Adrenal gland (tissue), 19 donors: ENCODE measurements at places on chromosomes 6 and 20.
A peak's percentile ranks its signal among the peaks of the same experiment; 100 is the strongest.

DNA sequence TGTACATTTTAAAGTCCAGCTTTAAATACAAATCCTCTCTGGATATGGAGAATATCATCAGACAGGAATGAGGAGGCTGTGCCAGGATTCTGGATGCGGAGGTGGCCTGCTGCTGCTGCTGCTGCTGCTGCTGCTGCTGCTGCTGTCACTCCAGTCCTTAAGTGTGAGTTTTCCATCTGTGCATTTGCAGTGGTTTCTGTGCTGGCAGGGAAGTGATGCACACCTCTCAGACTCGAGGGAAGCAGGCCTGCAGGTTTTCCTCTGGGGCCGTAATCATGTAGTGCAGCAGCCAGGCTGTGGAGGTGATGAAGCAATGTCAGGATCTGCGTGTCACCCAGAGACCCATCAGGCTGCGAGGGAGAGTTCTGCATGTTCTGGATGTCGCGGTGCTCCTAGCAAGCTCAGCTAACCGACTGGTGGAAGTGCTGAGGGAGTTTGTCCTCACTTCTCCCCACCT is 32.0 kb downstream of the CFAP61 start:
- DNase-seq = no peak

DNA sequence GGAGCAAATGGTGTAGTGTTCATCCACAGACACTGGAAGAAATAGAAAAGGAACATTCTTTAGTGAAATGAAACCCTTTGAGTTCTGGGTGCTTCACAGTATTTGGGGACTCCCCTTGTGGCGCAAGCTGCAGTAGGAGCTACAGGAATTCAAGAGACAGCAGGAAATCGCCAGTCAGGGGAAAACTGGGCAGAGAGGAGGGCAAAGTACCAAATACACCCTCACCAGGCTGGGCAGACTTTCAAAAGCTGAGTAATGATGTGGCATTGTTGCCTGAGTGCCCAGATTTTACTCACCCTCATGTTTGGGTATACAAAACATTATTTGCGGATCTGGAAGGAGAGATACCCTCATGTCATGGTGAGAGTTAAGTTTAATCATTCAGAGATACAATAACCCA is 97.9 kb downstream of the SOD2 start:
- DNase-seq = peak; percentile 12

- no peak for DNase-seq
Observed at GRCh38 chr6:52152711-52153160, 33.4 kb upstream of the IL17A start.

GRCh38 chr6:30917487-30917886 is 3.4 kb downstream of the VARS2 start:
- no peak for DNase-seq

GRCh38 chr20:56974499-56975250 is 291.8 kb downstream of the BMP7 start:
- DNase-seq = peak; percentile 46

GRCh38 chr6:134173366-134173725 is 120.9 kb upstream of the SLC2A12 start:
- DNase-seq = no peak

DNA sequence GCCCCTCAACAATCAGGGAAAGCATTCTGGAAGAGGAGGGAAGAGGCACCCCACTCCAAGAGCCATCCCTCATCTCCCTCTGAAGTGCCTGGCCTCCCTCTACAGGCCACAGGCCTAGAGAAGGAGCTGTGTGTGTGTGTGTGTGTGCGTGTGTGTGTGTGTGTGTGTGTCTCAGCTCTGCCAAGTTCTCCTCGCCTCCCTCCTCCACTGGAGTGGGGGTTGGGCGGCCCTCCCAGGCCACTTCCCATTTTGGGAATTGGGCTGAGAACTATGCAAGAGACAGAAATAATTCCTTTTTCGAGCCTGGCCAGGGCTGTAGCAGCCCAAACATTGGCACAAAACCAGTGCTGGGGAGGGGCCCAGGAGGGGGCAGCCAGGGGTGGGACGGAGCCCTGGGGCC is 35.7 kb downstream of the KCNB1 start:
- DNase-seq = peak; percentile 34

GRCh38 chr6:2029130-2029794 is 216.1 kb downstream of the GMDS start:
- no peak for DNase-seq

- DNase-seq = no peak
Observed at GRCh38 chr6:75103431-75103830, 102.4 kb downstream of the COL12A1 start.

DNA sequence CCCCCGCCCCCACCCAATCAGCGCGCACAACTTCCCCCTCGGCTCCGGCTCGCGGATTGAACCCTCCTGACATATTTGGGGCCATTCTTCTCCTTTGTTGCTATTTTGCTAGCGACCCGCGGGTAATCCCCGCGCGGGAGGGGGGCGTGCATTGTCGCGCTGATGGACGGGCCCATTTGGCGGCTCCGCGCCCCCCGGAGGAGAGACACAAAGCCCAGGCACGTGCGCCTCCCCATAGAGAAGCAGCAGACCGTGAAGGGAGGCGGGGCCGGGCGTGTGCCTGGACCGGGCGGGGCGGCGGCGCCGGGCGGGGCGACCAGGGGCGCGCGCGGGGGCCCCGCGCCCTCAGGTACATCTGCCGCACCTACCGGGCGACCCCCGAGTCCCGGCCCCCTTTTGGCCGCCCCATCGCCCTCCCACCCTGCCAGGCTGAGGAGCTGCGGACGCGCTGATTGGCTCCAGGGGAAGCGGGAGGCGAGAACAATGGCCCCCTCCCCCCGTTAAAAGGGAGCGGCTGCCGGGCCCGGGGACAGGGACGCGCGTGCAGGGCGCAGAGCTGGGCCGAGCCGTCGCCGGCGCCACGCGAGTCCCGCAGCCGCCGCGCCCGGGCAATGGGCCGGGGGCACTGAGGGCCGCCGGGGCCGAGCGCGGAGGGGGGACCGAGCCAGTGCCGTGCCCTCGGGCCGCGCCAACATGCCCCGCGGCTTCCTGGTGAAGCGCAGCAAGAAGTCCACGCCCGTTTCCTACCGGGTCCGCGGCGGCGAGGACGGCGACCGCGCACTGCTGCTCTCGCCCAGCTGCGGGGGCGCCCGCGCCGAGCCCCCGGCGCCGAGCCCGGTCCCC is at the start of gene INSM1:
INSM1 (plus strand) TSS at position 530 of the 843 bp plus-strand sequence; CDS start at position 694, 164 bp downstream.
- no peak for DNase-seq

DNA sequence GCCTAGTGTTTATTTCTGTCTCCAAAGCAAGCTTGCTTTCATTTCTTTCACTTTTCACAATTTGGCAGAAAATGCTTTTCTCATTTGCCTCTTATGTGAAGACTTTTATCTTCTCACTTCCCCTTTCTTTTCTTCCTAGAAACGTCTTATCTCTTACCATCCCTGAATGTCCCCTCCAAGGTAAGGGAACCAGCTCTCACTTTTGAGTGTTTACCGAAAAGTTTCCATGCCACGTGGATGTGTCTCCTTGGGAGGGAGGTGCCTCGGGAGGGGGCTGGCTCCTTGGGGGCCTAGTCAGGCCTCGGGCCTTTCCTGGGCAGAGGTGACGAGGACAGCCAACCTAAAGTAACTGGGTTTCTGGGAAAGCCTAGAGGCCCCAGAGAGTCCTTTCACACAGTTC is 127.4 kb downstream of the CD24 start:
- DNase-seq = no peak

DNA sequence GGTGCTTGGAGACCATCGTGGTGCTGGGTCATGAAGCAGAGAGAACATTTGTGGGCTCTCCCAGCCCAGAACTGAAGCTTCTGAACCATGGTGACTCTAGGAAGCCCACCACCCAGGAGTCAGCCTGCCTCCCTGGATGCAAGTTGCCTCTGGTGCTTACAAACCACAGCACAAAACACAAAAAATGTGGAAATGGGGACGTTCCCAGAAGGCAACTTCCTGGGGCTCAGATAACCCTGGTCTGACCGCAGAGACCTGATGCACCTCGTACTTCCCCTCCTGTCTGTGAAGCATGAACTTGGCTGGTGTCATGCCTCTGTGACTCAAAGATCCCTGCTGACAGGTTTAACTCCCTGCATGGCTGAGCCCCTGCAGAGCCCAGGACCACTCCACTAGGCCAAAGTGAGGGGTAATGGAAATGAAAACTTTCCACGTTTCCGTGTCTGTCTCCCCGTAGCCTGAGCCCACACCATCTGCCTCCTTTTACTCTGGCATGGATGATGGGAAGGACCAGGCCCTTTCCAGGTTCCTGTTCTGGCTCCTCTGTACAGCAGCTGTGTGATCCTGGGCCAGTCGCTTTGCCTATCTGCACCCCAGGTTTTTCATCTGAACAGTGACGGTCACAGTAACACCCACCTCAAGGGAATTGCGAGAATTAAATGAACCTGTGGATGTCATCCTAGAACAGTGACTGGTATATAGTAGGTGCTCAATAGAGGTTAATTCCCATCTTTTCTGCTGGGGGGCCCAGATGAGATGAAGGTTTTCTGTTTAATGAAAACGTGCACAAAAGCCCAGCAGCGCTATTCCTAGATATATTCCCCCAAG is 57.7 kb downstream of the PPP1R16B start:
- no peak for DNase-seq

DNA sequence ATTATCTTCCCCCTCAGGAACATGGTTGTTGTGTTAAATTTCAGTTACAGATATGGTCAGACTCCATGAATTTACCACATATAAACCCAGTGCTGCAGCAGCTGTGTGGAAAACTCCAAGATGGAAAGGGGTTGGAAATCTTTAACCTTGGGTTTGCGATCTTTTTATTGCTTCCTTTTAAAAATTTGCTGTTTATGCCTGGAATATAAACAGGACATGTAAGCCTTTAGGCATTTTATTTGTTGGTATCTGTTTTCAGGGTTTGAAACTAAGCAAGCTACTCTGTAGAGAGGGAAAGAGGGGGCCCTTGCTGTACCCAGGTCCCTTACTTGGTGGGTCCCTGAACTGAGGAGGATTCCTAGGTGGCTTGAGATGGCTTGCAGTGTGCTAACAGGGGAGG is 778 bp downstream of the PKIG start:
- DNase-seq = no peak

DNA sequence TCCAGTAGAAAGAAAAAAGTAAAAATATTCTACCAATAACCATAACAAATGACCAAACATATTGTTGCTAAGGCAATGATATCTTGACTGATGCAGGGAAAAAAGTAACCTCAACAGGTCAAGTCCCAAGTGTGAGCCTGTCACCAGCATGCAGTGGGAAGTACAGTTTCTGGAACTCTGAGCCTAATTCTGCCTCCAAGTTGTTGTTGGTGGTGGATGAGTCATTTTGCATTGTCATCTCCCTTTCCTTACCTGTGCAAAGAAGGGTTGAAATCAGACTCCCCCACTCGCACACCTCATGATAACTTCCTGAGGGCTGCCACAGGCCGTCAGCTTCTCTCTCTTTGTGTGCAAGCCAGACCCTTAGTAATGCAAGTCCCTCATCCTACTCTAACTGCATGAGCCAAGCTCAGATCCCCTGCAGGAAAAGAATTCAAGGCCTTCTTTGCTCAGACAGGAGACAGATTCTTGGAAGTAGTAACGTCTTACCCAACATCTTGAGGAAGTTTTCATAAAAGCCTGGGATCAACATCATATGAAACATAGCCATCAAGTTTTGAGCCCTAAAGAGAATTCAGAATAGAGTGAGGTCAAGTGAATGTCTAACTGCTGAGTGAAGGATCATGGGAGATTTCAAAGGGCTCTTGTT is 207.6 kb upstream of the FOXA2 start:
- no peak for DNase-seq

DNA sequence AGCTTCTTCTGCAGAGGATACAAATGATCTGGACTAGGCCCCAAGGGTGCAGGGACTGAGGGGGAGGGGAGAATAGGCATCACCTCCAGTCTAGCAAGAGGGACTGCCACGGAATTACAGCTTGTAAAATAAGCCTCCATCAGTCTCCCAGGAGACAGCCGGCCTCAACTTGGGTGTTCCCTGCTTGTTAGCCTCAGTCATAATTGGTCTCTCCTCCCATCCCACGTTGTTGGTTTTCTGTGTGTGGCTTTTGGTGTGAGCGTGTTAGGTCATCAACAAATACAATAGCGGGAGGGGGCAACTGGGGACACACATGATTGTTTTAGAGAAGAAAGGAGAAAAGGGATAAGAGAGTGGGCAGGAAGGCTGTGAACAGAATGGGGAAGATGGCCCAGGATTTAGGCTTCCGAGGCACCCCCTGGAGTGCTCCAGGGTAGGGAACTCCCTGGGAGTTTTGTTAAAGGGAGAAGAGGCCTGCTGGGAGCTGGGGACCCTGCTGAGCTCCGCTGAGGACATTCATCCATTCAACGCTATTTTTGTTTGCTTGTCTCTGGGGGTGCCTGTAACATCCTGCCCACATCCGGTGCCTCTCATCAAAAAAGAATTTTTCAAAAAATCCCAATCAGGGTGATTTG is 9.2 kb downstream of the FOXA2 start:
- DNase-seq = no peak
